ENCODE measurements at places on chromosomes 5 and 9.

GRCh38 chr9:3879315-3879714 is 353.5 kb upstream of the RFX3 start:
- no peak for DNase-seq

- no peak for DNase-seq
These were observed 98.1 kb downstream of the KDM4C start for GRCh38 chr9:6855860-6856259.

- no peak for DNase-seq
These were observed 1677.7 kb downstream of the EFNA5 start for GRCh38 chr5:105993027-105993426.

- no peak for DNase-seq
These were observed 92.8 kb downstream of the ARHGEF28 start for GRCh38 chr5:73718762-73719161.

DNA sequence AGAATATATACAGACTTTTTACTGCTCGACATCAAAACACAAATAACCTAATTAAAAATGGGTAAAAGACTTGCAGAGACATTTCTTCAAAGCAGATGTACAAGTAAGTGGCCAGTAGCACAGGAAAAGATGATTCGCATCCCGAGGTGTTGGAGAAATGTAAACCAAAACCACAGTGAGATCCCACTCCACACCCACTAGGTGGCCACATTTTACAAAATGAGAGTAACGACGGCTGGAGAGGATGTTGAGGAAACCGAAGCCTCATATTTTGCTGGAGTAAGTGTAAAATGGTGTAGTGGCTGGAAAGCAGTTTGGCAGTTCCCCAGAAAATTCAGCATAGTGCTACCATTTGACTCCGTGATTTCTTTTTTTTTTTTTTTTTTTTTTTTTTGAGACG is 21.3 kb upstream of the GBGT1 start:
- DNase-seq = no peak
